ENCODE measurements at places on chromosomes 13 and 19.

DNA sequence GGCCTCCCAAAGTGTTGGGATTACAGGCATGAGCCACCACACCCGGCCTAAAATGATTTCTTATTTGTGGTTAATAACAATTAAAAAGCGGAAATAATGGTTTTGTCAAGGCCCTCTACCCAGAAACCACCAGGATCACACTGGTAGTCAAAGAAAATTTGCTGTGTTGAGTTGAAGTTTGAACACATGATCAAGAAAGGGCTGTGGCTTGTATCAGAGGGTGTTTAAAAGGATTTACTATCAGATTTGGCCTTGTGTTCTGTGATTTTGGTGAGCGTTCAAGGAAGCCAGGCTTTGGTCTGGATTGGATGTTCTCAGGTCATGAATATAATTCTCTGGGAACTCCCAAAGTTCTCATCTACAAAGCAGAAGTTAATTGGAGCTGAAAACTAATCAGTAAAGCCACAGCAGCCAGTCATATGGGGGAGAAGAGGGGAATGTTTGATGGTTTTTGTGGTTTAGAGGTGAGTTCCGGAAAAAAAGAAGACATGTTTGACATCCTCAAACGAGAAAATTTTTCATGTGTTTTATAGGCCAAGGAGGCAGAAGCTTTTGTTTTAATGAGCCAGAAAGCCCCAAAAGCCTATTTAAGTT lies 10.6 kb upstream of the ZNF556 start:
- DNase-seq = no peak

DNA sequence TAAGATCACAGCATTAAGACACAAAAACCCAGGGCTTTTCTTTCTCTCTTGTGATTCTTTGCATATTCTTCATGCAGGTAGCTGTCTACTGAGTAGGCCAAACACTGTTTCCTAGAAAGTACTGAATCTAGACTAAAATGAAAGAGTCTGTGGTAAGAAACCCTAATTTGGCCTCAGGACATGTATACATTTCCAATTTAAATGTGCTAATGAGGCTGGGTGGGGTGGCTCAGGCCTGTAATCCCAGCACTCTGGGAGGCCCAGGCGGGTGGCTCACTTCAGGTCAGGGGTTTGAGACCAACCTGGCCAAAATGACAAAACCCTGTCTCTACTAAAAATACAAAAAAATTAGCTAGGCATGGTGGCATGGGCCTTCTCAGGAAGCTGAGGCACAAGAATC lies 57.8 kb downstream of the MYCBP2 start:
- DNase-seq = no peak

- DNase-seq = no peak
Measured at GRCh38 chr19:41543582-41543981, 32.4 kb upstream of the CEACAM21 start.

GRCh38 chr13:31912647-31913401 lies 118.8 kb upstream of the FRY start:
- DNase-seq = no peak

DNA sequence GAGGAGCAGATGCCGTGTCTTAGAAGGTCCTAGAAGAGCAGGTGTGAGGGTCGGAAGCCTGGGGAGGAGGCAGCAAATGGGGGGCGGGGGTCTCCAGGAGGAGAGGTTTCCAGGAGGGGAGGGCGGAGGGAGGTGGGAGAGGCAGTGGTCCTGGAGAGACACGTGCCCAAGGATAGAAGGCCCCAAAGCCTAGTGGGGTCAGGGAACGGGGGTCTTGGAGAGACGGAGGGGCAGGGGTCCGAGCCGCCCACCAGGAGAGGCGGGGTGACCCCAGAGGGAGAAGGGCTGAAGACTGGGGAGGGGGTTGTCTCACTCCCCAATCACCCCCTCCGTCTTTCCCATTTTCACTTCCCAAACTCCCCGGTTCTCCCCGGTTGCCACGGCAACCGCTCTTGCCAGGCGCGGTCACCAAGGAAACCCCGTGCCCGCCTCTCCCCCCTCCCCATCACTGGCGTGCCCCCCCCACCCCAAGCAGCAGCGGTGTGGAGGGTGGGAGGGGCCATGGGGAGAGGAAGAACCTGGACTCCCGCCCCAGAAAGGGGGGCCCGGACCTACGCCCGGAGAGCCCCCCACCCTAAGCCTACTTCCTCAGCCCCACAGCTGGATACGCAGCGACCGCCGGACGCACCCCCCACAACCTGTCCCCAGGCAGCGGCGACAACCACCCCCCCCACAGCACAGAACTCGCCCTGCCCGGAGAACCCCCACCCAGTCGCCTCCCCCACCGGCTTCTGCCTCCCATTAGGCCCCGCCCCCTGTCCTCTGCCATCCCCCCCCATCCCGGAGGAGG lies 988 bp downstream of the LRRC4B start:
- DNase-seq = no peak

- DNase-seq = no peak
Measured at GRCh38 chr13:66927562-66927961, 302.6 kb downstream of the PCDH9 start.

DNA sequence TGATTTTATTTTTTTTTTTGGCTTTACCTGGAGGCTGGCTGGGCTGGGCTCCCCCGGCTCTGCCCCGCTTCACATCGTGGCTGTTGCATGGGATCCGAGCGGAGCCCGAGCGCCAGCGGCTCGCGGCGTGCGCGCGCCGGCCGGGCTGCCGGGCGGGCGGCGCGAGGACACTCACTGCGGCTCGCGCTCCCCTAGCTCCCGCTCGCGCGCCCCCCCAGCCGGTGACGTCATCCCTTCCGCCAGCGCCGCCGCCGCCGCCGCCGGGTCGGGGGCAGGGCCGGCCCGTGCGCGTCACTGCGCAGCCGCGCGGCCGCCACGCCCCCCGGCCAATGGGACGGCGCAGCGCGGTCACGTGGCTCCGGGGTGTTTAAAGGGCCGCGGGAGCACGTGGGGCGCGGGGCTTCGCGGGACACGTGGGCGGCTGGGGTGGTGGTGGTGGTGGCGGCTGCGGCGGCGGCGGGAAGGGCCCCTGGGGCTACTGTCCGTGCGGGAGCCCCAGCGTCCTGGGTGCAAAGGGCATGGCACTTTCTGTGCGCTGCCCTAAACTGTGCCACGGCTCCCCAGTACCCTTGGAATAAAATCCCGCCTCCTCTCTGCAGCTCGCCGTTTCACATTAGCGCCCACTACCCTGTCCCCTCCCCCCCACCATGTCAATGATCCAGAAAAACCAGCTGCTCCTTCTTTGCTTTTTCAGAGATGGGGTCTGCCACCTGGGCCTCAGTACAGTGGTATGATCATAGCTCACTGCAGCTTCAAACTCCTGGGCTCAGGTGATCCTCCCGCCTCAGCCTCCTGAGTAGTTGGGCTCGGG lies at the start of gene PTPRS:
Gene PTPRS, minus strand, starts transcription at position 176 of the 811 bp plus-strand sequence. CDS start 54,672 bp downstream, outside the sequence.
- peak; percentile 84 for DNase-seq

- DNase-seq = no peak
Measured at GRCh38 chr19:10329555-10329954, 3.8 kb downstream of the RAVER1 start.

GRCh38 chr13:114000151-114001040 lies 26.5 kb upstream of the C13orf46 start:
- no peak for DNase-seq

GRCh38 chr13:41144576-41144975 lies 12.0 kb upstream of the KBTBD6 start:
- no peak for DNase-seq

GRCh38 chr13:33045851-33046592 lies 29.8 kb downstream of the KL start:
- no peak for DNase-seq

DNA sequence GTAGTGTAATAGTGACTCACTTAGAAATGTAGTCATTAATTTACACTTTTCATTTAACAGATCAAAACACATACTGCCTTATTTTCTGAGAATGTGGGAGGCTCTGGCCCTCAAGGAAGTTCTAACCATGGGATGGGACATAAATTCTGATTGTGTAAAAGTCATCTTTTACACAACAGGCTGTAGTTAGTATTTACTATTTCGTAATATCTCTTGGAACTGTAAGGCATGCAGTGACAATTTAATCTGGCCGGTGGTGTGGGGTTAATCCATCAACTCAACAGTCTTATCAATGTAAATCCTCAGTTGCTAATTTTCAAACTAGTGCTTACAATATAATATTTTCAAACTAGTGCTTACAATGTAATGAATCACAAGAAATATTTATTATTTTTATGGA lies 1599.2 kb downstream of the EFNB2 start:
- no peak for DNase-seq

DNA sequence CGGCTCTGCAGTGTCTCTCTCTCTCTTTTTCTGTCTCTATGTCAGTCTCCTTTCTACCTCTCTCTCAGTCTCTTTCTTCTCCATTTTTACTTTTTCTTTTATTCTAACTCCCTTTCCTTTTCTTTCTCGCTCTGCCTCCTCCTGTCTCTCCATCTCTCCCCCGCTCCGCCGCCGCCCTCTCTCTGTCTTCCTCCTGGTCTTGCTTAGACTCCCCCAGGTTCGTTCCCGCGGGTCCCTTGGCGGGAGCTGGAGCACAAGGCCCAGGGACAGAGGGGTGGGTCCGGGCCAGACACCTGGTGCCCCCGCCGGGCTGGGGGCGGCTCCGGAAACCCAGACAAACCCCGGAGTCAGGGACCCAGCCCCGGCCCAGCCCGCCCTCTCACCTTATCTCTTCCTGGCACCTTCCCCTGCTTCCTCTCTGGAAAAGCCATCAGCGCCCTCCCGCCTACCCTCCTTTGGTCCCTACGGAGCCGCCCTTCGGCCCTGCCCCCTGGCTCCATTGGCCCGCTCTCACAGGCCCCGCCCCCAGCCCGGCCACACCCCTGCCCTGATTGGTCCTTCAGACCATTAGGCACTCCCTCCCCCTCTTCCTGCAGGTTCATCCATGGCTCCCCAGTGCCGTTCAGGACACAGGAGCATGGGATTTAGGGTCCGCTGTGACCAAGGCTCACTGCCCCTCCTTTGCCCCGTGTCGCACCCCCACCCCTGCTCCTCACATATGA lies 15.4 kb upstream of the NOP53 start:
- peak; percentile 20 for DNase-seq

Measured in NCI-H2081 (cell line).